ENCODE measurements at places on chromosomes 16 and 17.
A peak's percentile ranks its signal among the peaks of the same experiment; 100 is the strongest.

DNA sequence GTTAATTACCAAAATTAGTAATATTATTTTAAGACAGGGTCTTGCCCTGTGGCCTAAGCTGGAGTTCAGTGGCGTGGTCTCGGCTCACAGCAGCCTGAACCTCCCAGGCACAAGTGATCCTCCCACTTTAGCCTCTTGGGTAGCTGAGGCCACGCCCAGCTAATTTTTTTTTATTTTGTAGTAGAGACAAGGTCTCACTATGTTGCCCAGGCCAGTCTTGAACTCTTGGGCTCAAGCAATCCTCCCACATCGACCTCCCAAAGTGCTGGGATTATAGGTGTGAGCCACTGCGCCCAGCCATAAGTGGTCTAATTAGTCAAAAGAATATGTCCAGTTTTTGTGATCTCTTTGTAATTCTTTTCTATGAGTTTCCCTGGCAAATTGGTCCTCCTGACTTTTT lies 12.0 kb upstream of the CFDP1 start:
- no peak for DNase-seq

GRCh38 chr17:17580662-17581470 lies 10.6 kb downstream of the PEMT start:
- DNase-seq: no peak

- DNase-seq: peak; percentile 90
These were observed 13.0 kb downstream of the ENGASE start for GRCh38 chr17:79087428-79088143.

- DNase-seq: peak; percentile 40
These were observed 3.1 kb downstream of the RAB11FIP4 start for GRCh38 chr17:31394544-31394943.

DNA sequence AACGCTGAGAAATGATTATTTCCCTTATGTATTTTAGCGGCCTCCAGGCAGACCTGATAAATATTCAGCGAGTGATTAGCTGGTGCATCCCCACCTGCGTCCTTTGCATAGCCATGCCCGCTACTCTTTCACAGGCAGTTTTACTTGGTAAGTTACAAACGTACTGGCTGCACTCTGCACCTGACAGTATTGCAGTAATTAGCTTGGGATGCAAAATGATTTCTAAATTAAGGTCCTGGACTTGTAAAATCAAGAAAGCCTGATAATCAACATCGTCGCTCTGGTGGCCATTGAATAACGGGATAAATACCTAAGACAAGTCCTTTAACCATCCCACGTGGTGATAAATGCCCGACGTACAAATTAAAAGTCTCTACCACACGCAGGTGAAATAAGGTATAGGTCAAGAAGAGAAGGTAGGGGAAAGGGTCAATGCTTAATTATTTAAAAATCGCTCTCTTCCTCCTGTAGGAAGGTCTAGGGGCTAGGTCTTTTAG lies 998 bp upstream of the PRKCA start:
- DNase-seq: peak; percentile 22

DNA sequence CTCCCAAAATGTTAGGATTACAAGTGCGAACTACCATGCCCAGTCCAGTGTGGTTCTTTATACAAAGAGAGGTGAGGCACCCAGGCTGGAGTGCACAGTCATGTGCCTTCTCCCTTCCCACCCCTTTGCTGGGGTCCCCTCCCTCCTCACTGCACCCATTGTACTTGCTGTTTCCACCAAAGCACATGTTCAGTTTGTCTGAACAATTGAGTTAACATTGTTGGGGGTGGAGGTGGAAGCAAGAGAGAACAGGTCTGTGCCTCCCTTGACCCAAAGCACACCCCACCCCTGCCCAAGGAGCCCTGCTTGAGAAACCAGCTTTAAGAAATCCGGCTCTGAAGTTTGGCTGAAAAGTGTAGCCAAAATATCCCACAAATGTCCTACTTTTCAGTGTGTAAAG lies 142.3 kb upstream of the CDH5 start:
- DNase-seq: no peak

DNA sequence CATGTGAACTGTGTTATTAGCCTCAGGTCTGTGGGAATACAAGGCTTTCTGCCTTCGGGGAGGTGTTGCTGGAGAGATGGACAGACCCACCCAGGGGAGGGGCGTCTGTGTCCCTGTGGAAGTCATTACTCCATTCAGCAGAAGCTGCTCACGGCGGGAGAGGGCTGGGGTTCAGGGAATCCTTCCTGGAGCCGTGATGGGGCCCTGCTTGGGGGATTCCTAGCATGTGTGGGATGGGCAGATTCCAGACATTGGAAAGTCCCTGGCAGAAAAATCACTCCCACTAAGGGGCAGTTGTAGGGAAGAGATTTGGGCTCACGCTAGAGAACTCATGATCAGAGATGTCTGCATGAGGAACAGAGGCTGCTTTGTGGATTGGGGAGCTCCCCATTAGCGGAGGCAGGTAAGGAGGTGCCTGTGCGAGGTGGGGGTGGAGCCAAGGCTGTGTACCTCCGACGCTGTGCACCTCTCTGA lies 56.3 kb upstream of the IL34 start:
- no peak for DNase-seq

- no peak for DNase-seq
These were observed 4.9 kb downstream of the SHISA9 start for GRCh38 chr16:12906271-12906670.

GRCh38 chr17:27323538-27324215 lies 29.8 kb downstream of the WSB1 start:
- peak; percentile 18 for DNase-seq

DNA sequence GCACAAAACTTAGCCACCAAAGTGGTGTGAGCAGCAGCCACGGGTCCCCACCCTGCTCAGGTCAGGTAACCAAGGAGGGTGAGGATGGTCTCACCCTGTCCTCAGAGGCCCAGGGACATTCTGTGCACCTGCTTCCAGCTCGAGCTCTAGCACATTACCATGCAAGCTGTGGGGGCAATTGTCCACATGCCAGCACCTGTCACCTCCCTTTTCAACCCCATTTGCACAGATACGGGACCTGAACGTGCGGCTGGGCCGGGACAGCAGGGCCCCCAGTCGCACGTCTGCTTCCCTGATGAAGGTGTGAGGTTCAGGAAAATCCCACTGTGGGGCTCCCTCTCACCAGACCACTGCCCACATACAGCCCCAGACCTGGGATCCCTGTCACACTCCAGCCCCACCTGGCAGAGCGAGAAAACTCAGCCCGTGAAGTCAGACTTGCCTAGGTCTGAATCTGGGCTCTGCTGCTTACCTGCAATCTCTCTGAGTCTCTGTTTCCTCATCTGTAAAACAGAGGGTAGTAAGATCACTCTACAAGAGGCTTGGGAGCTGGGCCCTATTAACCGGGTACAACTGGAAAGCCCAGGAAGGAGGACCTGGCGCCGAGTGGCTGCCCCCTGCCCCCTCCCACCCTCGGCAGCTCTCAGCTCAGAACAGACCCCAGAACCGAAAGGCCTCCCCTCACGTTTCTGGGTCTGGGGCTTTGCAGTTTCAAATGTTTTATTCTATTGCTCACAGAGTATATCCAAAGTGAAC lies 7.9 kb downstream of the WFIKKN2 start:
- no peak for DNase-seq

- peak; percentile 87 for DNase-seq
These were observed 107.1 kb downstream of the AMFR start for GRCh38 chr16:56317998-56318826.

DNA sequence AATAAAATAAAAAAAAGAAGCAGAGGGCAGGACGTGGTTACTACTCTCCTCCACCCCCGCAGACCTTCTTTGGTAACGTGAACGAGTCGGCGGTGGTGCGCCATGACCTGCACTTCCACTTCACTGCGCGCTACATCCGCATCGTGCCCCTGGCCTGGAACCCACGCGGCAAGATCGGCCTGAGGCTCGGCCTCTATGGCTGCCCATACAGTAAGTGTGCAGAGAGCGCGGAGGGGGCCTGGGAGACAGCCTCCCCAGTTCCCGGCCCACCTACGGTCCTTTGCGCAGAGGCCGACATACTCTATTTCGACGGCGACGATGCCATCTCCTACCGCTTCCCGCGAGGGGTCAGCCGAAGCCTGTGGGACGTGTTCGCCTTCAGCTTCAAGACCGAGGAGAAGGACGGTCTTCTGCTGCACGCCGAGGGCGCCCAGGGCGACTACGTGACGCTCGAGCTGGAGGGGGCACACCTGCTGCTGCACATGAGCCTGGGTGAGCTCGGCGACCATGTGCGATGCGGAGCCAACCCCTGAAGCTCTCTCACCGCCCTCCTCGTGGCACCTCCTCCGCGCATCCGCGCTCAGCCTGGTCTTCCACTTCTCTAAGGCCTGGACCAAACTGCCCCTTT lies 2.7 kb downstream of the CNTNAP1 start:
- no peak for DNase-seq

GRCh38 chr17:45813048-45813725 lies 29.1 kb downstream of the CRHR1 start:
- no peak for DNase-seq

All from cerebellar cortex (tissue), 1 donor.